ENCODE measurements at places on chromosomes 5 and 9.

GRCh38 chr5:108989761-108990392 lies 242.2 kb downstream of the FER start:
- no peak for DNase-seq

DNA sequence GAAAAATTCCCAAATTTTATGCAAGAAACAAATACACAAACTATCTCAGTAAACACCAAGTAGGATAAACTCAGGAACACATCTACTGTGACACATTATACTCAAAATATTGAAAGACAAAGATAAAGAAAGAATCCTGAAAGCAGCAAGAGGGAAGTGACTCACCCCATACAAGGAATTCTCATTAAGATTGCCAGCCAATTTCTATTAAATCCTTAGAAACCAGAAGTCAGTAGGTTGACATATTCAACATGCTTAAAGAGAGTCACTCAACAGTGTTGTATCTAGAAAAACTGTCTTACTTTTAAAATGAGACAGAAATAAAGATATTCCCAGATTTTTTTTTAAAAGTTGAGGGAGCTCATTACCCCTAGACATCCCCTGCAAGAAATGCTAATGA lies 15.5 kb downstream of the SPATA31E1 start:
- DNase-seq, result no peak

GRCh38 chr5:68822796-68823195 lies 271.0 kb upstream of the SLC30A5 start:
- no peak for DNase-seq

GRCh38 chr5:137040641-137041340 lies 458.3 kb downstream of the SPOCK1 start:
- DNase-seq, result no peak

DNA sequence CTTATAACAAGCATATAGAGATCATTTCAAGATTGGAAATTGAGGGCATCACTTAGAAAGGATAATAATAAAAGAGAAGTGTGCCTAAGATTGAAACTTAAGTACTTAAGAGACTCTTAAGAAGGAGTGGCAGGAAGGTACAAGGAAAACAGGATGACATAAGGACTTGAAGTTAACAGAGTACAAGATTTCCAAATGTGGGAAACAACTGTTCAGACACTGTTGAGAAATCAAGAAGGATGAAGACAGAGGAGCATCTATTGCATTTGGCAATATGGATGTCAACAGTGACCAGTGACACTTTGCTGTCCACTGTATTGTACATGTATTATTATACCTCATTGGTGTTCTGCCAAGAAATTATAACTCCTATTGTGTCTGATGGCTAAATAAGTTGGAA lies 157.8 kb upstream of the PTGER4 start:
- DNase-seq, result no peak

DNA sequence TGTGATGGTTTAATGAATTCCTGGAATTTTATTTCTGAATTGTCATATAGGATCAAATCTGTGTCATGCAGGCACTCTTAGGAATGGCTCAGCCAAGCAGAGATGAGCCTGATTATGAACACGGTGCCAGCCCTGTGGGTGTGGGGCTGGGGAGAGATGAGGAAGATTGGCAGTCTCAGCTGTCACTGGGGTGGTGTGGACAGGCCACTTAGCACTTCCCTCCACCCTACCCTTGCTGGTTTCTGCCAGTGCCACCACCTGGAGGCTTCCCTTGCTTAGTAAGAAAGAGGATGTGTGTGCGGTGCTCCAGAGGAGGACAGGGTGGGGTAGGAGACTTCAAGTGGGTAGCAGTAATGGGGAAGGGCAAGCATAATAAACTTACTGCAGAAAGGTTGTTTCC lies 226.6 kb downstream of the CD180 start:
- DNase-seq, result no peak

GRCh38 chr9:21750021-21750735 lies 52.3 kb upstream of the MTAP start:
- no peak for DNase-seq

DNA sequence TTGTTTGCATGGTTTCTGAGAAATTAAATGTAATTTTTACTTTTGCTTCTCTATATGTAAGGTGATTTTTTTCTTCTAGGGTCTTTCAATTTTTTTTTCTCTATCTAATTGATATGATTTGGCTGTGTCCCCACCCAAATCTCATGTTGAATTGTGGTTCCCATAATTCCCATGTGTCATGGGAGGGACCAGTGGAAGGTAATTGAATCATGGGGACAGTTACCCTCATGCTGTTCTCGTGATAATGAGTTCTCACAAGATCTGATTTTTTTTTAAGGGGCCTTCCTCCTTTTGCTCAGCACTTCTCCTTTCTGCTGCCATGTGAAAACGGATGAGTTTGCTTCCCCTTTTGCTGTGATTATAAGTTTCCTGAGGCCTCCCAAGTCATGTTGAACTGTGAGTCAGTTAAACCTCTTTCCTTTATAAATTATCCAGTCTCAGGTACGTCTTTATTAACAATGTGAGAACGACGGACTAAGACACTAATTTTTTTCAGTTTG lies 150.8 kb downstream of the MTRR start:
- no peak for DNase-seq

DNA sequence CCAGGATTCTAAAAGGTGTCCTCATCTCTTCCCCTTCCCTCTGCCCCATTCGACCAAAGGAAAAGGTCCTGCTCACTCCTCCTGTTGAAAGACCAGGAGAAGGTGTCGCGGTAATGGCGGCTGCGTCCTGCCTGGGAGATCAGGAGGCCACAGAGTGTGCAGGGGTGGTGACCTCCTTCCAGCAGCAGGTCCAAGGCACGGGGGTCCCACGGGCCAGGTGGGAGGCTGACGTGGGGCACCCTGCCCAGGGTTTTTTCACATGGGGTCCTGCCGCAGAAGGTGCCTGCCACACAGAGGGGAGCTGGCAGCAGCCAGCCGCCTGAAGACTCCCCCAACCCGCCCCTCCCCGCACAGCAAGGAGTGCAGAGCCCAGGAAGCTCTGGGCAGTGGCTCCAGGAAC lies 22.2 kb upstream of the ADAMTS2 start:
- no peak for DNase-seq

GRCh38 chr5:58929726-58930125 lies 346.9 kb downstream of the RAB3C start:
- DNase-seq, result no peak

DNA sequence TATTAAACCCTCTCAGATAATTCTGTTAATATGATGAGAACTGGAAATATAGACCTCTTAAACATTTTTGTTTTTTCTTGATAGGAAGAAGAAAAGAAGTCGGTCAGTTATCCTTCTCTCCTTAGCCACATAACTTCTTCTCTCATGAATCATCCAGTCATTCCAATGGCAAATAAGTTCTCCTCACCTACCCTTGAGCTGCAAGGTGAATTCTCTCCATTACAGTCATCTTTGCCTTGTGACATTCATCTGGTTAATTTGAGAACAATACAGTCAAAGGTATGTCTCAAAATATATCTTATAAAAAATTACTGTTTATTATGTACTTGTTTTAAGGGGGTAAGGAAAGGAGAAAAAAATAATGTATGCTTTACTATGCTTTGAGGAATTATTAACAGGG lies 165.3 kb downstream of the MAN2A1 start:
- DNase-seq, result no peak
